Endodermal cell (in vitro differentiated cells): ENCODE measurements at places on chromosomes 11 and 22. TPM values are rescaled to one million over a fixed set of nuclear protein-coding genes. Genes with fewer than 3 reads are reported as not detected.

The TNNT3 gene
- not detected in 3 replicates for total RNA-seq

The C1QTNF4 gene
- total RNA-seq = 6.9 to 15.7 TPM (median 10.9 TPM) in 3 replicates

The TEX12 gene
- total RNA-seq = not detected in 3 replicates

The SSRP1 gene
- total RNA-seq = 145 and 160 TPM in 2 replicates

The ANKK1 gene
- 0.11 TPM in 1 of 2 replicates, not detected in the other for total RNA-seq

The ANGPTL5 gene
- not detected in 2 replicates for total RNA-seq

The TPBGL gene
- 1.4 TPM in 1 of 3 replicates, not detected in the others for total RNA-seq

DNA sequence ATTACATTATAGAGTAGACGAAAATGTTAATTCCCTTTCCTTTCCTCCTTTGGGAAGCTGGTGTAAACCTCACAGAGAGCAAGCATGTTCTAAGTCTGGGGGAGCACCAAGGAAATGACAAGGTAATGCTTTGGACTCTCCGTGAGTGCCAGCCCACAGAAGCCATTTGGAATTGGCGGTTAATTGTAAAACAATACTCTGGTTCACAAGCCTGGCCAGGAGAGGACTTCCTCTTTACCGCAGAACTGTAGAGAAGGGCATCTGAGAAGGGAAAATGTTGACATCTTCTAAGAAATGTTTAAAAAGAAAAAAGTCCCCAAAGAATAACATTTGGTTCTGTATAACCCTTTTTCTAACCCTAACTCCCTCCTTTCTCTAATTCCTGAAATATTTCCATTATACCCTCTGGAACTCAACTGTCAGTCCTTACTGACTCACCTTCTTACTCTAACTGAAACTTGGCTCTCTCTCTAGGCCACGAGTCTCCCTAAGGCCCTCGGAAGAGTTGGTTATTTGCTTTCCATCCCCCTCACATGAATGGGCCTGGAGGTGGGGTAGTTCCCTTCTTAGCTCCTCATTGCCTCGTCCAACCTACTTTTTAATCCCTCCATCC, 379.8 kb downstream of the SOX6 start:
- H3K27ac ChIP-seq = no peak overlapping the region
- DNase-seq = no peak
- H3K4me3 ChIP-seq = no peak overlapping the region
- no peaks in the 10 kb centered on the region for H3K27me3 ChIP-seq

DNA sequence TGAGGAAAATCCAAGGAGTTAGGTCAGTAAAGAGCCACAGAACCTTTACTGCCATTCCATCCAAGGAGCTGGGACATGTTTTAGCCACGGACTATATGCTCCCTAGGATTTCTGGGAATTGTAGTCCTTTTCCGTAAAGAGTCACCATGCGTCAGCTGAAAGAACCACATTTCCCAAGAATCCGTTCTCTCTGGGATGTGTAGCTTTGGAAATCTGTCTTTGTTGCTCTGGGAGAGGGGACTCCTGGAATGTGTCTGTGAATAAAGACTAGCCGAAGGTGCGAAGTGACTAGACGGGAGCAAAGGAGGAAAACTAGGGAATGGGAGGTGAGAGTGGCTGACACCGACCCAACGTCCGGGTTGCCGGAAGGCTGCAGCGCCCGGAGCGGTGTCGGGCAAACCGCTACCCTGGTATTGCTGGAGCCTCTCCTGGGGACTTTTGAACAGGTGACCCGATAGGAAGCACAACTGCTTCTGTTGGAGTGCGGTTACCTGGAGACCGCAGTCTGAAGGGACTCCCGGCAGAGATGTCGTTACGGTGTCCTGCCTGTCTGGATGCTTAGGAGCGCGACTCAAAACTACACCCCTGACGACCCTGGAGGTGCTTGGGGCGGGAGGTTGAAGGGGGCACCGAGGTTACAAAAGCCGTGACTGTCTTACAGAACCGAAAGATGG, at the start of gene IFTAP:
TSS of gene IFTAP (plus strand) at position 187 of the 674 bp plus-strand sequence. CDS start 15,602 bp downstream, outside the sequence.
- no peaks in the 10 kb centered on the region for H3K36me3 ChIP-seq
- peaks cover 4% of the 10 kb centered on the region for H3K4me1 ChIP-seq
- peak; percentile 91 for DNase-seq
- H3K27me3 ChIP-seq = peaks cover 38% of the 10 kb centered on the region
- peak within 1 kb of the TSS; percentile 97 for H3K4me3 ChIP-seq
- H3K27ac ChIP-seq = peak within 1 kb of the TSS; percentile 65

DNA sequence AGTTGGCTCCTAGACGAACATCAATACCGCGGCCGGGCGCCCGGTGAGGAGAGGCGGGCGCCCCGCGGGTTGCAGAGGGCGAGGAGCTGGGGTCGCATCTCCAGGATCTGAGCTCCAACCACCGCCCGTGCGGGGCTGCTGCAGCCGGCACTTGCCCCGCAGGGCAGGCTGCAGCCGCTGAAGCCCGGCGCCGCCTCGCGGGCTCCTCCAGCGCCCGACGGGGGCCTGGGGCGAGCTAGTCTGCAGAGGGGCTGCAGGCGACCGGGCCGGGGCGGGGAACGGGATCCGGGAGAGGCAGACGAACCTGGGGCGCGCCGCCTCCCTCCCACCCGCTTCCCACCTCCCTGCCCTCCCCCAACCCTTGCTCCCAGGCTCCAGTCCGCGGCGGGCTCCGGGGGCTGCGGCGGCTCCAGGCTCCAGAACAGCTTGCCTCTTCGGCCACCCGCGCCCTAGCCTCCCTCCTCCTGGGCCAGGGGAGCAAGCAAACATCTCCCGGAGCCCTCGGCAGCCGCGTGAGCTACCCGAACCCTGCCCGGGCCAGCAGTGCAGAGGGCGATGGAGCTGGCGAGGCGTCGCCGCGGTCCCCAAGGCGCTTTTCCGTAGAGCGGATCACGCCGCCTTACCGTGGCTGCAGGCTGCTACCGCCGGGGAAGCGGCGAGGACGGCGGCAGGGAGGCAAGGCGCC, 802 bp downstream of the TENM4 start:
- peak overlapping the region; percentile 81 for H3K4me3 ChIP-seq
- H3K4me1 ChIP-seq = peaks cover 13% of the 10 kb centered on the region
- no peaks in the 10 kb centered on the region for H3K36me3 ChIP-seq
- H3K27ac ChIP-seq = peak overlapping the region; percentile 16
- DNase-seq = peak; percentile 81

DNA sequence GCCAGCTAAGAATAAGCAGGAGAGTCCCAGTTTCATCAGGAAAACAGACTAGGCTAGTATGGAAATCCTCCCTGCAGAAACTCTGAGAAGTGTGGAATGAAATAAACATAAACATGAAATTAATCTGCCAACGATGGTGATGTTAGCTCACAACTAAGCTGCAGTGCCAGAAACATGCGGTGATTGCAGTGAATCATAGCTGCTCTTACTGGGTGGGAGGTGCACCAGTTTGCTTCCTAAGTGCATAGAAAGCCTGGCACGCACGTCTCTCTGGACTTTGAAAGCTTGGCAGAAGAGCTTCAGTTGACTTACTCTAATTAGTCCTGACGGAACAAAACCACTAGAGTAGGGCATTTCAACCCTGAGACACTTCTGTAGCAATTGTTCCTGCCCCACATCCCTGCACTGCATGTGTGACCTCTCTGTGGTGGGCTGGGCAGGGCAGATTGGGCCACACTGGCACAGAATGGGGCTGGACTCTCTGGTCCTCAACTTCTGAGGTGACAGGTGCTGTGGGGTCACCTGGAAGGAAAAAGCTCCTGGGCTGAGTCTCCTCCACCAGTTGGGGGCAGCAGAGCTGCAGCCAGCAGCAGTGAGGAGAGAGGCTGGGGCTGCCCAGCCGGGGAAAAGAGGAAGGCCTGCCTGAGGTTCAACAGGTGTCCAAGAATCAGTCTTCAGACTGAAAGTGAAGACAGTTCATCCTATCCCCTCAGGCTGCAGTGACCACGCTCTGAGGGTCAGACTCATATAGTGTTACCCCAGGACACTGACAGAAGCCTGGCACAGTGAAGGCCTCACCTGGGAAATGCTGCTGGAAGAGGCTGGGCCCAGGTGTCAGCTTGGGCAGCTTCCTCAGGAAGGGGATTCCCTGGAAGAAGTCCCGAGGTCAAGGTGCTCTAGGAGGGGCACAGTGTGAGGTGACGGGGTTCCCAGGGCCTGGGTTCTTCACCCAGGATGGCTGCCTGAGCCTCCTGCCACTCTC, 40.5 kb downstream of the GGTLC2 start:
- no peaks in the 10 kb centered on the region for H3K36me3 ChIP-seq
- peak; percentile 86 for DNase-seq
- no peaks in the 10 kb centered on the region for H3K4me1 ChIP-seq
- no peak overlapping the region for H3K27ac ChIP-seq
- no peak overlapping the region for H3K4me3 ChIP-seq
- H3K27me3 ChIP-seq = peaks cover 19% of the 10 kb centered on the region

DNA sequence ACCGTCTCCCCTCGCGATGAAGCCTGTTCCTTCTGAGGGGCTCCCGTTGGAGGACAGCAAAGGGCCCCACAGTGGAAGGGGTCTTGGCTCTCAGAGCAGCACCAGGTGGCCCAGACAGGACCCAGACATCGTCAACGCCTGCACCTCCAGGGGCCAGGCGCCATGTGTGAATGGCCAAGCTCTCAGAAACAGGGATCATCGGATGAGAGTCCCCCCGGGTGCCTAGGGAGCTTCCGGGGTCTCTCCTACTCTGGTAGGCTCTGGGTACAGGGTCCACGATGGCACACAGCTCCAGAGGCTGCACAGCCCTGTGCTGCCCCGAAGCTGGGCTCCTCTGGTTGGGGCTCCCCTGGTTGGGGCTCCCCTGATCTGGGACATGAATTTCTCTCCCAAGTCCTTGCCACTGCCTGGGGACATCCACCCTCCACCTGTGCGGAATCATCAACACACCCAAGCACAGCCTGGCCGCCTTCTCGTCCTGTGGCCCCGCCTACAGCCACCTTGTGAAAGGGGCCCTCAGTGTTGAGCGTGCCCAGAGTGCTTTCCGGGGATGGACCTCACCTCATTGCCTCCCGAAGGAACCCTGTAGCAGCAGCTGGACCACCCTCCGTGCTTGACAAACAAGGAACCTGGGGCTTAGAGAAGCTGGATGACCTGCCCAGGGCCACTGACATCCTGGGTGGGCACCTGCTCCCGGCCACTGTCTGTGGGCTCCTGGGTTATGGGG, 929.0 kb downstream of the BRD1 start:
- no peak overlapping the region for H3K27ac ChIP-seq
- no peaks in the 10 kb centered on the region for H3K4me1 ChIP-seq
- DNase-seq = no peak
- H3K27me3 ChIP-seq = no peaks in the 10 kb centered on the region

DNA sequence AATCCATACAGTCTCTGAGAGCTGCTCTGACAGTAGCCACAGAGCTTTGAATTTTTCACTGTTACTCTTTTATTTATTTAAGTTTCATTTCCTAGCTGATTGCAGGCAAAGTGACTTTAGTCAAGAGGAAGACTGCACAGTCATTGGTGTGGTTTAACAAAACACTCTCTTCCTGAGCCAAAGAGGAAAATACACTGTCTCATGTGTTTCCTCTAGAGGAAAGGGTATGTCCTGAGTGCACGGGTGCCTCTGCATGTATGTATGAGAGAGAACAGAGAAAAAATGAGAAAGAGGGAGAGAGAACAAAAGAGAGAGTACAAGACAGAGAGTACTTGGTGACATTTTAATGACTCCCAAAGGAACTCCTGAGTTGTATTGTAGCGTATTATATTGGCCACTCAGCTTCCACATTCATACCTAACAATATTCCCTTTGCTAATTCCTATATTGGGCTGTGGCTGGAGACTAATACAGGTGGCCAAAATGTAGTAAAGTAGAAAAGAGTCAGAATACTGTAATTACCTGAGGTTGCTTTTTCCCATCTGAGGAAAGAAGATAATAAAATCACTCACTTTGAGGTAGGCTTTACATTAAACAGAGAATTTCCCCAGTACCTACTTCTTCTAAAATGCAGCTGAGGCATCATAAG, at the start of gene OR4D9:
TSS of gene OR4D9 (plus strand) at position 599 of the 649 bp plus-strand sequence. CDS start 3,374 bp downstream, outside the sequence.
- H3K4me3 ChIP-seq = no peak within 1 kb of the TSS
- no peaks in the 10 kb centered on the region for H3K4me1 ChIP-seq
- no peak within 1 kb of the TSS for H3K27ac ChIP-seq
- H3K27me3 ChIP-seq = no peaks in the 10 kb centered on the region

- H3K36me3 ChIP-seq = no peaks in the 10 kb centered on the region
- H3K27me3 ChIP-seq = no peaks in the 10 kb centered on the region
- peak; percentile 72 for DNase-seq
These were observed 10.3 kb upstream of the IL2RB start for GRCh38 chr22:37160027-37160426.

DNA sequence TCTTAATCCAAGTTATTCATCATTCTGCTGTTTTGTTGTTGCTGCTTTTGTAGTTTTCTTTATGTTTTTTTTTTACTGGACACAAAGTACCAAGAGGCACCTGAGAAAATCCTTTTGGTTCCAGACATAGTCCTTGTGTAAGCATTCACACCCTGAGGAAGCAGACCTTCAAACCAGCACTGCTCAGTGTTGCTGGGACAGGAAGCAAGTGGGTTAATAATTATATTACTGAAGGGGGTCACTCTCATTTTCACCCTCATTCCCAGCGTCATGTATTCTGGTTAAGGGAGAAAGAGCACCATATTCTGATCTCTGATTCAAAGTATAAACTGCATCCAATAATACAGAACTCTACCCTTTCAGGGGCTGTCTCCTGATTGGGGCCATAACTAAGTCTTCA, 5.9 kb upstream of the ALKBH3 start:
- H3K4me3 ChIP-seq = no peak overlapping the region
- H3K27ac ChIP-seq = no peak overlapping the region
- no peak for DNase-seq

GRCh38 chr11:60315871-60316270, 11.2 kb upstream of the MS4A6E start:
- H3K27me3 ChIP-seq = no peaks in the 10 kb centered on the region
- H3K27ac ChIP-seq = no peak overlapping the region
- H3K4me1 ChIP-seq = no peaks in the 10 kb centered on the region
- no peaks in the 10 kb centered on the region for H3K36me3 ChIP-seq
- no peak for DNase-seq
- no peak overlapping the region for H3K4me3 ChIP-seq

DNA sequence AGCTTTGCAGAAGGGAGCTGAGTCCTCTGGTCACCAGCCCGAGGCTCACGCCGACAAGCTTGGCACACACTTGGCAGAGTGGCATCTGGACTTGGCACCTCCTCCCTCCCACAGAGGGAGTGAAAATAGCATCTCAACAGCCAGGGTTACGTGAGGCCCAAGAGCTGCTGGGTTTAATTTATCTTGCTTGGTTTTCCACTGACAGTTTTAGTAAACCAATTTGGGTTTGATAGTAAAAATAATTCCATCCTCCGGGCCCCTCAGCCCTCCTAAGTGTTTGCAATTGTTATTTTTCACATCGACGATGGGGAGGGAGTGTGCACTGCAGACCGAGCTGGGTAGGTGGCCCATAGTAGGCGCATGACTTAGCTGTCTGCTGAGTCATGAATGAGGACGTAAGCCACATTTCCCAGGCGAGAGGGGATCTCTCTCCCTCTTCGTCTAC, 107.6 kb upstream of the ASPHD2 start:
- H3K27me3 ChIP-seq = no peaks in the 10 kb centered on the region
- no peaks in the 10 kb centered on the region for H3K4me1 ChIP-seq
- H3K36me3 ChIP-seq = no peaks in the 10 kb centered on the region
- no peak overlapping the region for H3K4me3 ChIP-seq
